ENCODE measurements at places on chromosomes 12 and 14.

DNA sequence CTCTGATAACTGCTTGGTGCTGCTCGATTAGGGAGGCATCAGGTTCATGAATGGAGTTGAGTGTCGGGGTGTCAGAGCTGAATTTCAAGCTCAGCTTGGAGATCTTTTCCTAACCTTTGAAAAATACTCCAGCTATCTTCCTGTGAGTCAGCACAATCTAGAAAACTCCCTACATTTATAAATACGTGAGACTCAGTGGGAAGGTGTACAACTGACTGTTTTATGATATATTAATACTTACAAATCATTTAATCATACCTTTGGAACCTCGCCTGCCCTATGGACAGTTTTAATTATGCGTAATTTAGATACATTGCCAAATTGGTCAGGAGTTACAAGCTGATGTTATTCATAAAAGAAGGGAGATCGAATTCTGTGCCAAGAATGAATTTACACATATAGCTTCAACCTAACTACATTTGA lies 961 bp downstream of the CMAS start:
- no peak for DNase-seq

DNA sequence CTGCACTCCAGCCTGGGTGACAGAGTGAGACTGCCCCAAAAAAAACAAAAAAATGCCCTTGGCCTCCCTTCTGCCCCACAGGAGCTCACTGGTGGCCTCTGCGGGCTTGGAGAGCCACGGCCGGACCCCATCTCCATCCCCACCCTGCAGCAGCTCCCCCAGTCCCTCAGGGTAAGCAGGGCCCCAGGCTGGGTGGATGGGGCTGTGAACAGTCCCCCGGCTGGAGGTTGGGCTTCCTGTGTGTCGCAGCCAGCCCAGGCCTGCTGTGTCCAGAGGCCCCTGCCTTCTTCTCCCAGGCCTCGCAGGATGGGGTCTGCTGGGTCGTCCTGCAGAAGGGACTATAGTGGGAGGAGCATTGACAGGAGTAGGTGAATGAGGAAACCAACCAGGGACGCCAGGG lies 15.4 kb upstream of the PUS1 start:
- DNase-seq, result no peak

DNA sequence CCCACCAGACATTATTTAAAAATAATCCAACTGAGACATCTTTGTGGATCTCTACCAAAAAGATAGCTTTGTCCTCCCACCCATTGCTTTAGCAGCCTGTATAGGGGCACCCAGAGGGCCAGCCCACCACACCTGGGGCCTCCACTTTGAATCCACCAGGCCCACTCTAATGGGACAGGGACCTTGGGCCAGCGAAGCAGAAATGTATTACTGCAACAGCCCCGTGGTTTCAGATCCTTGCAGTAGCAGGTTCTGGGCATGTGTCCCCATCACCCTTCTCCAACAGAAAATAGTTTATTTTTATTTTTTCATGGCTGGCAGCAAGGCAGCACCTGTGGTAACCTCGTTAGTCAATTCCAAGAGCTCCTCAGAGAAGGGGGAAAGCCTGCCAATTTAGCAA lies 218.4 kb downstream of the ZFP36L1 start:
- no peak for DNase-seq

DNA sequence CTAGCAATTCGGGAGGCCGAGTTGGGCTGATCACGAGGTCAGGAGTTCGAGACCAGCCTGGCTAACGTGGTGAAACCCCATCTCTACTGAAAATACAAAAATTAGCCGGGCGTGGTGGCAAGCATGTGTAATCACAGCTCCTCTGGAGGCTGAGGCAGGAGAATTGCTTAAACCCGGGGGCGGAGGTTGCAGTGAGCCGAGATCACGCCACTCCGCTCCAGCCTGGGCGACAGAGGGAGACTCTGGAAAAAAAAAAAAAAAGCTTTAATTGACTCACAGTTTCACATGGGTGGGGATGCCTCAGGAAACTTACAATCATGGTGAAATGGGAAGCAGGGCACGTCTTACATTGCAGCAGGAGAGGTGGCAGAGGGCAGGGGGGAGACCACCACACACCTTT lies 30.6 kb upstream of the SLC2A3 start:
- DNase-seq, result no peak

- DNase-seq, result no peak
Measured at GRCh38 chr12:68980476-68981212, 47.7 kb upstream of the CPM start.

DNA sequence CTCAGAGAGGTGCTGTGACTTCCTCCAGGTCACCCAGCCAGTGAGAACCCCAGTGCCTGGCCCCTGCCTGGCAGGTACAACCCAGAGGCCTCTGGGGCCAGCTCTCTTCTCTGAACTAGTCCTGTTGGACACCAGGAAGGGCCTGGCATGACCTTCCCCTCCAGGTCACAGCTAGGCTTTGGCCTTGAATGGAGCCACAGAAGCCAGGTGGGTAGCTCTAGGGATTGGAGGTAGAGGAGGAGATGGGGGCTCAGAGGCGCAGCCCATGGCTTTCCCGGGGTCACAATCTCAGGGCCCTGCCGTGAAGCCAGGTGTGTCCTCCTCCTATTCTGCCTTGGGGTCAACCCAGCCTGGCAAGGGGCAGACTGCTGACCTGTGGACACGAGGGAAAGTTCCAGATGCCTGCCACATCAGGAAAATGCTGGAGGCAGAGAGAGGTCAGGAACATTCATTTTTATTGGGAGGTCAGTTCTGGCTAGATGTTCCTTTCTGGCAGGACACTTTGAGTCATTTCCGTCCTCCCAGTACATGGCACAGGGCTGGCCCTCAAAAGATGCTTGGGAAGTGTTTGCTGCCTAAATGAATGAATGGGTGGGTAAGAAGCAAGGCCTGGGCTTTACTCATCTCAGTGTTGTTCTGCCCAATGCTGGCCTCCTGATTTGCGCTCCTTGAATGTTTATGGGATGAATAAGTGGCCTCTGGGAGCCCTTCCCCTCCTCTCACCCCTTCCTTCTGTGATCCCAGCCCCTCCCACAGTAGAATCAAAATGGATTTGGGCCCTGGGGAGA lies 25.4 kb downstream of the FAM222A start:
- DNase-seq, result no peak

- DNase-seq, result no peak
Measured at GRCh38 chr14:24978862-24979724, 70.9 kb downstream of the STXBP6 start.

DNA sequence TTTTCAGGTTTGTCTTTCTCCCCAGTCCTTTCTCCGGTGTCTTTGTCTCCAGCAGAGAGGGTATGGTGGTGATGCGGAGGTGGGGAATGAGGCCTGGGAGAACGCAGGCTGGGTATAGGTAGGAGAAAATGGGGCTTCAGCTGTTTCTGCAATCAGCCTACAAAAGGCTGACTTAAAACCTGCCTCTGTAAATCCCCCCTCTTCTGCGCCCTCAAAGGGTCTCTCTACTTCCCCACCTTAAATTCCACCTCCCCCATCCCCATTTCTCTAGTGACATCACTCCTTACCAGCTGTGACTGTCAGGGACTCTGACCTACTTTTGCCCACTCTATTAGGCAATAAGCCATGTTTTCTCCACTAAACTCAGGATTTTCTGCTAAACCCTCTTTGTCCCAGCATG lies 8.1 kb upstream of the RIMKLB start:
- DNase-seq, result no peak

DNA sequence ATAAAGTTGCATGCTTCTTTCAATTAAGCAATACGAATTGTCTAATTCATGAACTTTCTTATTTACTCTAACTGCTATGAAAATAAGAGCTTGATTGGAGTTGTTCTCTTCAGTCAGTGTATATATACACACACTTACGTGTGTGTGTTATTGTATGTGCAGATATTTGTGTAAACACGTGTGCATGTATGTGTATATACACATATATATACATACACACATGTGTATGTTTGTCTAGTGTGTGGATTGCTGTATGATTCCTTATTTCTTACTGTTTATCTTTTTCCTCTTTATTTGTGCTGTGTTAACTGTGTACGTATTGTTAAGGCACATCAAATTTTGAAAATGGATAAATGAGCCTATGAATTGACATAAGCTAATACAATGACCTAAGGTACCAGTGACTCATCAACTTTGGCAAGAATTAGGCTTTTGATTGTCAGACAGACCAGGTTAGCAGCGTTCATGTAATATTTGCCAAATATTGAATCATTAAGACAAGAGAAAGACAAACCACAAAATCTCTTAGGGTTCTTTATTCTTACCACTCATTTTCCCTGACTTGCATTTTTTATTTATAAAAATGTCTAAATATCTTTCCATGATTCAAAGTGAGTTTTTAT lies 423.9 kb downstream of the SOX5 start:
- no peak for DNase-seq

- DNase-seq, result no peak
Measured at GRCh38 chr12:6538420-6539313, 4.3 kb downstream of the GAPDH start.

DNA sequence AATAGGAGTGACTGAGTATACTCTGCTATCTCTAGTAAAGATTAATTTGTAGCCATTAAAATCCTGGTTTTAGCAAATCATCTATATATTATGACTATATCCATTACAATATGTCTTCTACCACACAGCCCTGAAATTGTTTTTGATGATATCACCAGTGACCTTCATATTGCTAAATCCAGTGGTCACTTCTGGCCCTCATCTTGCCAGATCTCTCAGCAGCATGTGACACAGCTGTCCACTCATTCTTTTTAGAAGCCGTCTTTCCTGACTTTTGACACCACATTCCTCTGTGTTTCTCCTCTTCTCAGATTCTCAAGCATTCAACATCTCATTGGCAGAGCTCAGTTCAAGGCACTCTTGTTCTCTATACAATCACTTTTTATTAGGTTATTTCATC lies 54.9 kb downstream of the CPNE8 start:
- no peak for DNase-seq

- DNase-seq, result no peak
Measured at GRCh38 chr12:26953447-26953846, 15.2 kb downstream of the FGFR1OP2 start.

- no peak for DNase-seq
Measured at GRCh38 chr14:64841121-64841651, 38.5 kb downstream of the SPTB start.

DNA sequence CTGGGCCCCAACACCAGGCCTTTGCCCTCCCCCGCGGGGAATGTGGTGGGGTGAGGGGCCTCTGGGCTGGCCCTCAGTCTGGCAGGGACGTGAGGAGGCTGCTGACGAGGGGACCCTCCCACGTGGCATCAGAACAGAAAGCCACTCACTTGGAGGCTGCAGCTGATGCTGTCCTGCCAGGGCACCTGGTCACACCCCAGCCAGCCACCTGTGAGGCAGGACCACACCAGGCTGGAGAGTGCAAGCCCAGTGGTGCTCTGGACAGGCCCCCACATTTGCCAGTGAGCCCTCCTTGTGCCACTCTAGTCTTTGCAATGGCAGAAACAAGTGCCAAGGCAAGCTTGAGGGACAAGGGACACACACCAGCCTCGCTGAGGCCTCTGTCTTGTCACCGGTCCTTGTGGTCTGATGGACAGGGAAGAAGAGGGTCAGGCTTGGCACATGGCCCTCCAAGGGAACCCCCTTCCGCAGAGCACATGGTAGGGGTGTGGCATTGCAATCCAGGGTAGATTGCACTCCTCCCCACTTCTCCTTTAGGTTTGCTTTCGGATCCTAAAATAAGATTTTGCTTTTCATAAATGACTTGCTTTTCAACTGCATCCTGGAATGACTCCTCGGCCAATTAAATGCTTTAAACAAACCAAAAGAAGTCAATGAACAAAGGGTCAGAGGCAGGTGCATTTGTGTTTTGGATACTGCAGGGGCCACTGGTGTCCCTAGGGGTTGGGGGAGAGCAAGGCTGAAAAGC lies 53.7 kb downstream of the CCDC88C start:
- no peak for DNase-seq

DNA sequence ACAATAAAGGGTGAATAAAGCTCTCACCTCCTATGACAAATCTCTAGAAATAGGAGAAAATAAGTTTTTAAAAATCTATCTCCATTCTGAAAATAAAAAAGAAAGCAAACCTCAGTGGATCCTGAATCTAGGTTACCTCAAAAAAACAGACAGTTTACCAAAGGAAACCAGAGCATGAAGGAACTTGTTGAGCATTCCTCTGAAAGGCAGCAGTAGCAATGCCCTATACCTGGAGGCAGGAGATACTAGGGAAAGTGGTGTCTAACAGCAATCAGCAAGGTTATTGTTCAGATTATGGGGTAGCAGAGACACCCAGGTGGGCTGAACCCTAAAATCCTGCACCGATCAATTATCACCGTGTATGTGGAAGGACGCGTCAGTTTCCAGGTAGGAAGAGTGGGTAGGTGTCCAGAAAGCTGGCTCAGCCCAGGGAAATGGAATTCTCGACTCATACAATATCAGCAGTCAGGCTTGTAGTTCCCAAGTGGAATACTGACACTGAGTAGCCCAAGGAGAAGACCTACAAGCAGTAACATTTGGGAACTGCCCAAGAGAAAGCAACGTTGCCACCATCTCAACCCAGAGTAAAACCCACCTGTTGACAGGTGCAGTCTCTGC lies 128.3 kb downstream of the ST8SIA1 start:
- DNase-seq, result no peak

DNA sequence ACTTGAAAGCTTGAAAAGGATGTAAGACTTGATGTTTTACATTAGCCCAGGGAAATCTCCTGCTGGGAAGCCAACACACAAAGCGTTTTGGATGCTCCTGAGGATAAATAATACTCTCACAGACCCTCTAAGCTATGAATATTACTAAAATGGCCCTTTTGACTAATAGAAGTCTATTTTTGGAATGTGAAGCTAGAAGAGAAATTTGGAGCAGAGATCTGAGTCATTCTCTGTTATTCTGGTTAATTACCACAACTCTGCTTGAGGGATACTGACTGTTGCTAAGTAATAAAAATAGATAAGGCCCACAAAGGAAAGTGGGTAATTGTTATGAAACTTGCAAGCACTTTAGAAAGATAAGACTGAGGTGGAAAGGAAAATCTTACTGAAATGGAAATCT lies 346.2 kb upstream of the STXBP6 start:
- DNase-seq, result no peak

GRCh38 chr14:101083564-101084435 lies 180.3 kb upstream of the RTL1 start:
- no peak for DNase-seq
